ENCODE measurements at places on chromosomes 11 and 22.

DNA sequence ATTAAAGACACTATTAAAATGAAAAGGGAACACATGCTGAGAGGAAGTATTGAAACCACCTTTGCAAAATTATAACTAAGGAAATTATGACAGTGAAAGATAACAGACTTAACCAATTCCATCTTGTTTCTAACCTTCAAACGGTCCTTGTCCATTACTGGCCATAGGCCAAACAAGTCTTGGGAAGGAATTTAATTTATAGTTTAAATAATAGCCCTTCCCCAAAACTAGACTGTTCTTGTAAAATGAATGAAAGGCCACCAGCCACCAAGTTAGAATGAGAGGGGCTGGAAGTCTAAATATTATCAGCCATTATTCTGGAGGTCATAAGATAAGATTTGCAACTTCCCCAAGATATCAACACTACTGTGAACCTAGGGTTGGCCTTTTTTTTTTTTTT, 1.8 kb upstream of the TALDO1 start:
- DNase-seq: peak; percentile 43

- no peak for DNase-seq
Measured at GRCh38 chr11:91981995-91982394, 242.6 kb upstream of the FAT3 start.

DNA sequence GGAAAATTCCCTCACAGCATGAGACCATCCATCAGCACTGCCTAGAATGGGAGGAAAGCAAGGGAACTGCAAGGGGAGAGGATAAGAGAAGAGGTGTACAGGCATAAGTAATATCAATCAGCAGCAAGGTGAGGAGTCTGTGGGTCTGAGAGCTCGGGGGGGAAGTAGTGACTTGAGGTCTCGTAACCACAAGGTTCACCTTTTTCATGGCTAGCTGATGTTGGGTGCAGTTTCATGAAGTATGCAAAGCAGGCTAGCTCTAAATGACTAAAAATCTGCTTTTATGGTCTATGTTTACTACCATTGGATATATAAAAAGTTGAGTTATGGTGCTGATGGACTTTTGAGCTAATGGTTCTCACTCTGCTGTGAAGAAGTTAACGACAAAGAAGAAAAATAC, 35.8 kb downstream of the OR4C6 start:
- no peak for DNase-seq

GRCh38 chr22:49694462-49695260, 133.0 kb downstream of the BRD1 start:
- no peak for DNase-seq

DNA sequence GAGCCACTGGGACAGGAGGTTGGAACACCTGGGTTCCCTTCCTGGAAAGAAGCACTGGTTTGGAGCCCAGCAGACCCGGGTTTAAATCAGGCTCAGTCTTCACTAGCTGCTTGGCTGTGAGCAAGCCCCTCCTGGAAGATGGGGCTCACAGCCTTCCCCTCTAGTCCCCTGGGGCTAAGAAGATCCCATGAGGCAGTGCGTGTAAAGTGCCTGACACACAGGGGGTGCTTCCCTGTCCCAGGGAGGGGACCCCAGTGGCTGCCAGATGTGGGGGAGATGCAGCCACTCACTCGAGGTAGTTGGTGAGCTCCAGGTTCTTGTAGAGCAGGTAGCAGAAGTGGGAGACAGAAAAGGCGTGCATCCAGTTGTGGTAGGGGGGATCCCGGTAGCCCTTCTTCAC, 93.2 kb downstream of the PDE2A start:
- no peak for DNase-seq

DNA sequence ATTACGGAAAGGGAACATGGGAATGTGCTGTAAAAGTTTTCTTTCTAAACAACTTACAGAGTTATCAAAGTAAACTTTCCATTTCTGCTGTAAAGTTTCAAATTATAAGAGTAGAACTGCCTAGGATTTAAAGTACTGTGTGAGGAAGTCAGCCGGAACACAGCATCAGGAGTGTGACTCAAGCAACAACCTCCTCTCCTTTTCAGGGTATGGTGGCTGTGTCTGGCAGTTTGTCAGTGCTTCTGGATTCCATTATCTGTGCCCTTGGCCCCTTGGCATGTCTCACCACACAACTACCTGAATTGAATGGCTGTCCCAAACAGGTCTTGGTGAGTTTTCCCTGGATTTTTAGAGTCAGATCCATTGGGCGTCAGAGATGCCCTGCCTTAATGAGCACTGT, 6.9 kb upstream of the TOM1 start:
- no peak for DNase-seq

DNA sequence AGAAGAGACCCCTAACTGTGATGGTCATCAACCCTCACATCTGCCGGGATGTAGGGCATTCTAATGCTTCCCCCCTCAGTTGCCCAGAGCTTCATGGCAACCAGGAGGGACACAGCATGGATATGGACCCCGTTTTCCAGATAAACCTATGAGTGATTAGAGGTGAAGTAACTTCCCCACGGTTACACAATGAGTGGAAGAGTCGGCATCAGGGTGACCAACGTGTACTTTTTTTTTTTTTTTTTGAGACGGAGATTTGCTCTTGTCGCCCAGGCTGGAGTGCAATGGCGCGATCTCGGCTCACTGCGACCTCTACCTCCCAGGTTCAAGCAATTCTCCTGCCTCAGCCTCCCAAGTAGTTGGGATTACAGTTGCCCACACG, 25.0 kb downstream of the TXN2 start:
- no peak for DNase-seq

GRCh38 chr11:110095554-110095953, 2.4 kb downstream of the ZC3H12C start:
- no peak for DNase-seq

GRCh38 chr11:128772814-128773213, 78.9 kb downstream of the FLI1 start:
- no peak for DNase-seq

GRCh38 chr11:65043881-65044501, 3.0 kb downstream of the SAC3D1 start:
- peak; percentile 25 for DNase-seq

- DNase-seq: peak; percentile 16
Measured at GRCh38 chr11:29432719-29433325, 584.0 kb downstream of the KCNA4 start.

DNA sequence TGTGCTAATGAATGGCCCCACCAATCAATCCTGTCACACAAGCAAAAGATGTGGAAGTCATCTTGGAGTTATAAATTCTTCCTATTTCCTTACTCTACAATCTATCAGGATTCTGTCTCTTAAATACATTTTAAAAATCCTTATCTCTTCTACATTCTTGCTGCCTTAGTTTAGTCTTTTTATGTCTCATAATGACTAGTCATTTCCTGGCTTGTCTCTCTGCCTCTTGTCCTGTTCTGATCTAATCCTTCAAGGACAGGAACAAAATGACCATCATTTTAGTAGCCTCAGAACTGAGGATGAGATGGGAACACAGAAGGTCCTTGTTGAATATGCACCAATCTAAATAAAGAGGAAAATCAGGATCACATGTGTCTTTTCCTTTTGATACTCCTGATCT, 56.6 kb upstream of the LIN7C start:
- no peak for DNase-seq

DNA sequence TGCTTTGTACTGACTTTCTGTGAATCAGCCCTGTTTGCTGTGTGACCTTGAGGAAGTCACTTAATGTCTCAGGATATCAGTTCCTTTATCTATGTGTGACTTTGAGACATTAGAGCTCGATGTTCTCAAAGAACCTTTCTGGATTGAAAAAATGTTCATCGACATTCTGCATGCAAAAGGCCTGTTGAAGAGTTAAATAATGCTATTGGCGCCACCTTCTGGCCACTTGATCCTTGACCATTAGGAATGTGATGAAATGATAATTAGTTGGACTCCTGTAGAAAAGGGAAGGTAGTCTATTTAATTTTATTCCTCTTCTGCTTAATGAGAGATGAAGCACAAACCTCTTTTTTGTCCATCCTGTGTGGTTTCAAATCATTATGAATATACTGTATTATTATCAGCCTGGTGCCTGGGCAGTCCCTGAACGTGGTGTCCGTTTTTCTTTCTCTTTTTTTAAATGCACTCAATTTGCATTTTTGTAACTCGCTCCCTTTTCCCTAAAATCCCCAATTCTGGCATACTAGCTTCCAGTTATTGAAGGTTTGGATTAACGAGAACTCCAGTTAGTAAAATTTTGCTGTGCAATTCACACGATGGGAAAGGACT, 20.7 kb downstream of the ELF5 start:
- DNase-seq: peak; percentile 82

GRCh38 chr11:64321533-64321932, 3.6 kb downstream of the PRDX5 start:
- DNase-seq: no peak

Data from hematopoietic multipotent progenitor cell treated with erythropoietin and hydrocortisone succinate and interleukin-3 and kit ligand, for 8 days (in vitro differentiated cells).